ENCODE measurements at places on chromosomes 16 and 17. TPM values are rescaled to one million over a fixed set of nuclear protein-coding genes. Genes with fewer than 3 reads are reported as not detected.

MYH13 gene
- not detected for total RNA-seq

C17orf67 gene
- 1.6 TPM for total RNA-seq

SOX9 gene
- total RNA-seq, result 6.6 TPM

CASKIN2 gene
- 43.8 TPM for total RNA-seq

PSMD11 gene
- 67.4 TPM for total RNA-seq

VTN gene
- total RNA-seq, result 1.6 TPM

IRX5 gene
- 12.8 TPM for total RNA-seq

KLHL10 gene
- total RNA-seq, result not detected

HSPB9 gene
- not detected for total RNA-seq

SYCE1L gene
- total RNA-seq, result 4.0 TPM

KCNAB3 gene
- 3.5 TPM for total RNA-seq

PPM1E gene
- 0.21 TPM for total RNA-seq

TCAP gene
- total RNA-seq, result 2.0 TPM

RABEP1 gene
- 37.0 TPM for total RNA-seq

MVD gene
- total RNA-seq, result 66.3 TPM

MYL4 gene
- 0.99 TPM for total RNA-seq

All from left lung (tissue), 14 donors.